Dermis microvascular lymphatic vessel endothelial cell (primary cell): ENCODE measurements at places on chromosomes 3 and 15. TPM values are rescaled to one million over a fixed set of nuclear protein-coding genes. Genes with fewer than 3 reads are reported as not detected.

The GRAMD1C gene
- 16.6 and 20.9 TPM in 2 replicates for total RNA-seq

The RAD51 gene
- total RNA-seq = 3.7 and 5.9 TPM in 2 replicates

The CCNB2 gene
- 9.5 and 30.4 TPM in 2 replicates for total RNA-seq

The MBD4 gene
- total RNA-seq = 17.3 and 23.0 TPM in 2 replicates

The CCDC191 gene
- 0.77 and 1.1 TPM in 2 replicates for total RNA-seq

The UCN2 gene
- total RNA-seq = not detected in 2 replicates

The CAMP gene
- total RNA-seq = not detected in 2 replicates

The LYZL4 gene
- total RNA-seq = not detected in 2 replicates

The LARP6 gene
- 9.1 and 9.4 TPM in 2 replicates for total RNA-seq

The MKRN2OS gene
- not detected in 2 replicates for total RNA-seq

The EOMES gene
- total RNA-seq = not detected in 2 replicates

The SOX14 gene
- not detected in 2 replicates for total RNA-seq

The SNRPA1 gene
- 11.0 and 13.5 TPM in 2 replicates for total RNA-seq

The CCDC39 gene
- under 0.01 TPM in 2 replicates for total RNA-seq

The ACVR2B gene
- 2.7 and 3.3 TPM in 2 replicates for total RNA-seq

The SNURF gene
- 19.6 and 28.1 TPM in 2 replicates for total RNA-seq

The TUSC7 gene
- not detected in 2 replicates for total RNA-seq

The FAM81A gene
- total RNA-seq = under 0.01 and 0.13 TPM in 2 replicates

The ANKRD34C gene
- total RNA-seq = not detected in 2 replicates

The SCN11A gene
- total RNA-seq = under 0.01 and 0.13 TPM in 2 replicates

The SPSB4 gene
- total RNA-seq = under 0.01 TPM in 2 replicates

The SEMA3F gene
- total RNA-seq = 15.7 and 29.8 TPM in 2 replicates

The FBLN2 gene
- total RNA-seq = 2.7 and 10.4 TPM in 2 replicates

The C3orf85 gene
- total RNA-seq = not detected in 2 replicates

The CCR3 gene
- not detected in 2 replicates for total RNA-seq

The VEPH1 gene
- total RNA-seq = 5.3 and 9.5 TPM in 2 replicates

The MORC1 gene
- not detected in 2 replicates for total RNA-seq

The POLQ gene
- 1.6 and 4.0 TPM in 2 replicates for total RNA-seq

The GPR171 gene
- not detected in 2 replicates for total RNA-seq
